ENCODE measurements at places on chromosomes 4 and X.

GRCh38 chr4:3073158-3074077 is 920 bp downstream of the HTT-AS start:
- no peak for DNase-seq

DNA sequence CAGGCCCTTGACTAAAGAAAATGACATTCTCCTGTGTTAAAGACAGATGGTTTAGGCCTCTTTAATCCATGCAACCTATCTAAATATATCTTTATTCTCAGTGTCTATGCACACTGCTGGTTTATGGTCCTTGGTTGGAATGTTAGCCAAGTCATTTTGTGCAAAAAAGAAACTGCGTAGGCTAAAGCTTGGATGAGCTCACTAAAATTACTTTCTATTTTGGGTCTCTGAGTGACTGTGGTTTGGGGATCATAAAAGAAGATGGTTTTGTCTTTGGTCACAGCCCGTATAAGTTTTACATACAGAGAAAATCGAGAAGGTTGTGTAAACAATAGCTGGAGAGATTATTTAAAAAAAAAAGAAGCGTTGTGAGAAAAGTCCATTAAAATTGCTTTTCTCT is 443.6 kb downstream of the UBE2NL start:
- no peak for DNase-seq

DNA sequence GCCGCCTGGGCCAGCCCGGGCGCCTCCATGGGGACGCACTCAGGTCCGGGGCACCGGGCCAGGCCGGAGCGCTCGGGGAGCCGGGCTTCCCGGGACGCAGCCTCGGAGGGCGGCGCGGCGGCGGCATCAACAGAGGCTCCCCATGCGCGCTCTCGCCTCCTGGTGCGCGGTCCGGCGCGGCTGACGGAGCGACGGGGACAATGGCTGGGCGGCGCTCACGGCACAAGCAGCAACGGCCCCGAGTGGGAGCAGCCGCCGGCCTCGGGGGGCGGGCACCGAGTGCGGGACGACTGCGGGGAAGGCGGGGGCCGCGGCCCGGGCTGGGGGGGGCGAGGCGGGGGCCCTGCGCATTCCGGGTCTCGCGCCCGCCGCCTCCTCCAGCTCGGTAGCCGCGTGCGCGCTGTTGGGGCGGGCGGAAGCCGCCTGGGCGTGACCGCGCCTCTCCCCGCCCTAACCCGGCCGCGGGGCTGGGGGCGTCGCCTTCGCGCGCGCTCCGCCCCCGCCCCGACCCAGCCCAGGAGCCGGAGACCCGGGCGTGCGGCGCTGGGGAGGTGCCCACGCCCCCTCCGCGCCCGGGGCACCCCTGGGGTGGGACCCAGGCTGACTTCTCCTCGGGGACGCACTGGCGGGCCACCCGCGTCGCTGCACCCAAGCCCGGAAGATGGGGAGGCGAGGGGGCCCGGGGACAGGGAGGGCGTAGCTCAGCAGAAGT is at the start of gene PRKX:
PRKX (minus strand) TSS at position 425 of the 712 bp plus-strand sequence; CDS start at position 29, 396 bp downstream.
- DNase-seq: peak; percentile 74

DNA sequence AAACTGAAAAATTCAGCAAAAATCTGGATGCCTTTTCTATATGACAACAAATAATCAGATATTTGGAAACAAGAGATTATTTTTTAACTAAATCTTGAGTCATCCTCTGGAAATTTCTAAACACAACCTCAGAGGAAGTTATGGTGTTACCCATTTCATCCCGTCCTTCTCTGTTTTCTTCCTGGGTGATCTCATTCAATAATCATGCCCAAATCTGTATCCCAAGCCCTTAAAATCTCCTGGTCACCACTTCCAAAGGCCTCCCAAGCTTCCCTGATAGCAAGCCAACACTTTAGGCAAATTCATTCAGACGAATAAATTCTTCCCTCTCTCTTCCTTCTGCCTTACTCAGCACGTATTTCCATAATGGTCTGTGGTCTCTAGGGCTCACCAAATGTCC is 9.7 kb upstream of the SORCS2 start:
- no peak for DNase-seq

- DNase-seq: no peak
Observed at GRCh38 chr4:42719257-42719656, 62.4 kb upstream of the ATP8A1 start.

Measured in T-helper 9 cell (primary cell).